ENCODE measurements at places on chromosomes 3 and 15.

DNA sequence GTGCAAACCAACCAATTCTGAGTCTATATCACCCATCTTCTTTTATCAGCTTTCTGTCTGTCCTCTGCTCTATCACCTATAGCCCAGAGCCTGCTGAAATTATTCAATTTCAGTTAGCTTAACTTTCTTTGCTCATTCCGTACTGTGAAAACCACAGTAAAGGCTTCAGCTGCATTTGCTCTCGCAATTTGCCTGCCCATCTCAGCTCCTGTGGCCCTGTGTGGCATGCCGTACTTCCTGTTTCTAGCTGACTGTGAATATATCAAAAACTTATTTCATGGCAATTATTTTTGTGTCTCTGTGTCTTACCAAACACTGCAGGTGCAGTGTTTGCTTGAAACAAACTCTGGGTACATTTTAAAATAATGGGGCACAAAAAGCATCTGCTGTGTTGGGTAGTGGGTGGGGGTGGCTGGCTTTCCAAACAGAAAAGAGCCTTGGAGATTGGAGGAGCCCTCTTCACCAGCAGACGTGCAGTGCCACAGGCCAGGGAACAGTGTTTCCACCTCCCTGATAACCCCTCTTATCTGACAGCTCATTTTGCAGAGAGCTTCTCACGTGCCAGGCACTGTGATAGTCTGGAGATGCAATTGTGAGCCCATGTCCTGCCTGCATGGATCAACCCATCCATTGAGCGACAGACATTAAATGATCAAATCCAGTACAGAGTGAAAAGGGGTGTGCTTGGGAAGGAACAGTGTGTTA is 45.2 kb downstream of the GASK1A start:
- H3K36me3 ChIP-seq: no peaks in the 10 kb centered on the region
- no peaks in the 10 kb centered on the region for H3K27me3 ChIP-seq
- H3K4me1 ChIP-seq: peaks cover 12% of the 10 kb centered on the region
- H3K4me3 ChIP-seq: no peak overlapping the region
- H3K27ac ChIP-seq: no peak overlapping the region

DNA sequence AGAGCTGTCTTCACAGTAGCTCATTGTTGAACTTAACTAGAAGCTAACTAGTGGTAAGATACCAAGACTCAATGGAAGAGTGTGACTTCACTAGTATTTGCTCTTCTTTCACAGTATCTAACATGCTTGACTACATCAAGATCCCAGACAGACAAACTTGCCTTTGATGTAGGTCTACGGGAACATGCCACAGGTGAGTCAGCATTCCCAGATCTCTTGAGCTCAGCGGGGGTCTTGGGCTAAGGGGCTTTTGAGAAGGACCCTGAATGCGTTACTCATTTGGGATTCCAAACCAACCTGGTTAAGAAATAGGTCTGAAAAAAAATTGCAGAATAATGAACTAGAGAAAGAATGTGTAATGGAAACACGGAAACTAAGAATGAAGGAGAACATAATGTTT is 222.4 kb downstream of the RYR3 start:
- H3K27ac ChIP-seq: no peak overlapping the region
- no peaks in the 10 kb centered on the region for H3K4me1 ChIP-seq
- no peak for DNase-seq

GRCh38 chr15:63800241-63800640 is 33.5 kb downstream of the HERC1 start:
- H3K27me3 ChIP-seq: no peaks in the 10 kb centered on the region
- H3K36me3 ChIP-seq: no peaks in the 10 kb centered on the region
- peaks cover 21% of the 10 kb centered on the region for H3K4me1 ChIP-seq
- H3K27ac ChIP-seq: no peak overlapping the region

GRCh38 chr3:24401090-24401810 is 93.4 kb downstream of the THRB start:
- H3K4me3 ChIP-seq: no peak overlapping the region
- DNase-seq: peak; percentile 23
- H3K4me1 ChIP-seq: peaks cover 32% of the 10 kb centered on the region
- no peaks in the 10 kb centered on the region for H3K27me3 ChIP-seq
- peak overlapping the region; percentile 16 for H3K27ac ChIP-seq
- no peaks in the 10 kb centered on the region for H3K36me3 ChIP-seq

DNA sequence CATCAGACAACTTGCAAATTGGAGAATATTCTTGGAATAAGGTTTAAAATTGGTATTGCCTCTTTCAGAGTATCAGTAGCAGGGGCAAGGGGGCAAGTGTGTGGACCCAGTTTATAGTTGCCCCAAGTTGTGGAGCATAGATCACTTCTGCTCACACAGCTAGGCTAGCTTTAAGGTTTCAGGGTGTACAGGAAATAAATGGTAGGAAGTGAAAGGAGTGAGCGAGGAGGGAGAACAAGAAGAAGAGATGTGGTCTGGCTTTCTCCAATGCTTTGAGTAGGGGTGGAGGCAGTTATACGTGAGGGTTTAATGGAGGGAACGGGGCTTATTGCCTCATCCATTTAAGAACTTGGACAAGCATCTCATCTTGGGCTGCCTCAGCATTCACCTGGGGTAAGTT is 290.0 kb upstream of the CFAP20DC start:
- no peak overlapping the region for H3K4me3 ChIP-seq
- H3K4me1 ChIP-seq: no peaks in the 10 kb centered on the region
- no peak for DNase-seq
- H3K27ac ChIP-seq: no peak overlapping the region
- H3K36me3 ChIP-seq: no peaks in the 10 kb centered on the region

- no peaks in the 10 kb centered on the region for H3K4me1 ChIP-seq
- H3K4me3 ChIP-seq: no peak overlapping the region
- no peak for DNase-seq
- no peak overlapping the region for H3K27ac ChIP-seq
Observed at GRCh38 chr3:82494977-82495489, 733.6 kb upstream of the GBE1 start.

DNA sequence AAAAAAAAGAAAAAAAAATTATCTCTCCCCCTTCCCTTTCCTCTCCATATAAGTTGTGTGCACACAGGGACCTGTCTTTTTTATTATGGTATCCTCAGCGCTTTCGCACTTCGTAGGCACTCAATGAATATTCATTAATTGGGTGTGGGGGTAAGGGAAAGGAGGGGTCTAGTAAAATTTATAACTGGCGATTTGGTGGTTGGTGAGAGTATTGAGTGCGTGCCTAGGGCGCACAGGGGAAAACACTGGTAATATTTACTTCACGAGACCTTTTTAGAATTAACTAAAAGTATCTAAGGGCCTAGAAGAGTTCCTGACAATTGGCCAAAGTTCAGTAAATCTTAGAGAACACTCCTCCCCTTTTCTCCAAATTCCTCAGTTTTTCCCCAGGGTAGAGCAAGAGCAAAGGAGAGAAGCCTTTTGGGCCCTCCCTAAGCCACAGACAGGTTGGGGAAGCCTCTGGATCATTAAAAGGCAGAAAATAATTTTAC is 25.7 kb downstream of the TYRO3 start:
- H3K36me3 ChIP-seq: no peaks in the 10 kb centered on the region
- H3K4me3 ChIP-seq: peak overlapping the region; percentile 56

DNA sequence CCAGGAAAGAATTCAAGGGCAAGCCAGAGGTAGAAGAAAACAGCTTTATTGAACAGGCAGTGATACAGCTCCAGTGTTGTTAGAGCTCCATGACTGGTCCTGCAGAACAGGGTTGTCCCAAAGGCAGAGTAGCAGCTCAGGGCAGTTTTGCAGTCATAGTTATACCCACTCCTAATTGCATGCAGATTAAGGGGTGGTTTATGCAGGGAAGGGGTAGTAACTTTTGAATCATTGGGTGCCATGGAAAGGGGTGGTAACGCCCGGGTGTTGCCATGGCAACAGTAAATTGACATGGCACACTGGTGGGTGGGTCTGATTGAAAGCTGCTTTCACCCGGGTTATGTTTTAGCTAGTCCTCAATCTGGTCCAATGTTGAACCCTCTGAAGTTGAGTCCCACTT is 9.7 kb upstream of the RAB6B start:
- H3K4me1 ChIP-seq: no peaks in the 10 kb centered on the region
- no peak overlapping the region for H3K4me3 ChIP-seq
- H3K27ac ChIP-seq: no peak overlapping the region
- H3K27me3 ChIP-seq: no peaks in the 10 kb centered on the region
- no peak for DNase-seq

GRCh38 chr3:18505056-18505455 is 79.9 kb upstream of the SATB1 start:
- no peak for DNase-seq
- no peaks in the 10 kb centered on the region for H3K36me3 ChIP-seq
- H3K27me3 ChIP-seq: no peaks in the 10 kb centered on the region
- H3K4me3 ChIP-seq: no peak overlapping the region

- peaks cover 43% of the 10 kb centered on the region for H3K36me3 ChIP-seq
- no peak overlapping the region for H3K27ac ChIP-seq
- H3K4me1 ChIP-seq: no peaks in the 10 kb centered on the region
- H3K27me3 ChIP-seq: no peaks in the 10 kb centered on the region
Observed at GRCh38 chr3:197706658-197707057, 30.0 kb downstream of the RUBCN start.

DNA sequence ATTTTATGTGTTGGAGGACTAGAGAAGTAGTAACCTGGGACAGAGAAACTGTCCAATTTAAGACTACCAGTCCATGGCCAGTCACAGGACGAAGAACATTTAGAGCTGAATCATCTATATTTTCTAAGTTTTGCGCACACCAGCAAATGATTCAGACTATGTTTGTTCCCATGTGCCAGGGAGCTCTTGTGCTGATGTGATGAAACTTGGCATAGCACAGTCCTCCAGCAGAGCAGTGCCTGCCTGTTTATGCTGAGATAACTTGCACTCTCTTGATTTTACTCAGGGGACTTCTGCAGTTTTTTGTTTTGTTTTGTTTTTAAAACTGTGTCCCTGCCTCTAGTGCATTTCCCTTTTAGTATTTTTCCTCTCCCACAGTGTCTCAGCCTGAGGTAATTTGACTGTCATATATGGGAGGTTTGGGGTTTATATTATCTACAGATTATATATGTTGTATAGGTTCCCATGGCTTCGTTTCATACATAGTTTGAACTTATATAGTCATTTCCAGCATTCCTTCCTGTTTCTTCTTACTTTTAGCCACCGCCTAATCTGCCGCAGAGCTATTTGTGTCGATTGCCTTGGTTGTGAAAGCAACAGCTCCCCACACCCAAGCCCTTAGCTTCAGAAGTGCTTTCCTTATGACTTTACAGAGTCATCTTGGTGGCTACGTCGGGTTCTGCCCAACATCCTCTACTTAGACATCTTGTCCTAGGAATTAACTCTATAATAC is 45.5 kb downstream of the PPM1L start:
- H3K27me3 ChIP-seq: no peaks in the 10 kb centered on the region
- peak overlapping the region; percentile 52 for H3K27ac ChIP-seq
- no peaks in the 10 kb centered on the region for H3K36me3 ChIP-seq
- no peak overlapping the region for H3K4me3 ChIP-seq

- H3K36me3 ChIP-seq: no peaks in the 10 kb centered on the region
- DNase-seq: no peak
- no peaks in the 10 kb centered on the region for H3K4me1 ChIP-seq
- H3K4me3 ChIP-seq: no peak overlapping the region
- no peaks in the 10 kb centered on the region for H3K27me3 ChIP-seq
Observed at GRCh38 chr3:118808723-118809122, 225.9 kb downstream of the IGSF11 start.

DNA sequence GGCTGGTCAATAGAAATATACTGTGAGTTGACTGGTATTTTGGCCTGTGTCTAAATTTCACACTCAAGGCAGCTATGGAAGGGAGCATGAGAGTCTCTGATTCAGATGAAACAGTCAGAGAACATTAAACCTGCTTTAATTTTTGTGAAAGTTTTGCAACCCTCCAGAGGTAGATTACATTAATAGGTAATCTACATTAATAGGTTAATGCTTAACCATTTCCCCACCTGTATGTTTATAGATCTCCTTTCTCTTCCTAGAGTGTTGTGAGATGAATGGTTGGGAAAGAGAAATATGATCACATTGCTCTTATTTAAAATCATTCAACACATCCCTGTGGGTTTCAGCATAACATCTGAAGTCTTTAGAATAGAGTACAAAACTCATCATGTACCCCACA is 586.9 kb upstream of the DPPA4 start:
- H3K27me3 ChIP-seq: no peaks in the 10 kb centered on the region
- no peak overlapping the region for H3K4me3 ChIP-seq
- no peaks in the 10 kb centered on the region for H3K36me3 ChIP-seq
- no peaks in the 10 kb centered on the region for H3K4me1 ChIP-seq
- H3K27ac ChIP-seq: no peak overlapping the region

DNA sequence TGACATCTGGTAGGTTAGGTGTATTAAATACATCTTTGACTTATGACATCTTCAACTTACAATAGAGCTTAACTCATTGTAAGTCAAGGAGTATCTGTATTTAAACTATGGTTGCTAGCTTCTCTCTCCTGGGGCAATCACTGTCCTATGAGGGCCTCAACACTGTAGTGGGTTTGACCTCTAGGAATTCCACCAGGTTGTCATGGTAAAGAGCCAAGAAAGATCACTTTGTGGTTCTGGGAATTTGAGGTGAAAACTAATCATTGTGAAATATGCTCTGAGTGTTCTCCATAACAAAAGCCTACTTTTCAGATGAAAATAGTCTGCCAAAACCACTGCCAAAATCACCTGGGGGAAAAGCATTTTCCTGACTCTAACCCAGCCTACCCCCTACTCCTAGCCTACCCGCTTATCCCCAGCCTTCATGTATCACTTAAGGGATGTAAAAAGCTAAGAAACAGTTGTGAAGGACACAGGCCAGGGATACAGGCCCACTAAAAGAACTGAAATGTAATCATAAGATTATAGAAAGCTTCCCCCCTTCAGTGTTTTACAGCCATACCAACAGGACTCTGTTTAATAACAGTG is 723.8 kb downstream of the MECOM start:
- H3K4me1 ChIP-seq: no peaks in the 10 kb centered on the region
- no peak overlapping the region for H3K4me3 ChIP-seq
- no peaks in the 10 kb centered on the region for H3K27me3 ChIP-seq
- no peak overlapping the region for H3K27ac ChIP-seq
- no peak for DNase-seq
- no peaks in the 10 kb centered on the region for H3K36me3 ChIP-seq

DNA sequence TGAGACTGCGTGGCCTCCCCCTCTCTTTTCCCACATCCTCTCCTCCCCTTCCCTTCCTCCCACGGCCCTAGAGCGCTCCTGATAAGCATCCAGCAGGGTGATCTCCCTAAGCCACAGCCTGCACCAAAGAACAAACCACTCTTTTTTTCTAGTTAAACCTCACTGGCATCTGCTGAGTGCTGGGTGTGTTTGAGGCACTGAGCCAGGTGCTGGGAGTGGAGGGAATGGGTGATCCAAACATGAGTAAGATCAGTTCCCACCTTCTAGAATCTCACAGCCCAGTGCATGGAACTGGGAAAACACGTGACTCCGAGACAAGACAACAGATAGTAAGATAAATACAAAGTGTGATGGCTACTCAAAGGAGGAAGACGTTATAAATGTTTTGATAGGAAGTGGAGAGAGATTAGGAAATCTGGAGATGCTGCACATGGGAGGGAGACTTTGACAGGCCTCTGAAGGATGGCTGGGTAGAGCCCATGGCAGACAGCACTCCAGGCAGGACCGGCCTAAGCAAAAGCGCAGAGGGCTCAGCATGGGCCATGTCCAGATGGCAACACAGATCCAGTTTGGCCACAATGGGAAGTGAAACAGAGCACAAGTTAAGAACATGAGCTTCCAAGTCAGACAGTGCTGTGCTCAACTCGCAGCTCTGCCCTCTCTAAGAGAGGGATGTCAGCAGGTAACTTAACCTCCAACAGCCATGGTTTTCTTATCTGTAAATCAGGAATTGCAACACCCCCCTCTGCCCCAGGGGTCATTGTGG is 55.6 kb downstream of the CCR3 start:
- DNase-seq: no peak
- H3K4me1 ChIP-seq: no peaks in the 10 kb centered on the region
- no peaks in the 10 kb centered on the region for H3K36me3 ChIP-seq
- H3K4me3 ChIP-seq: no peak overlapping the region
- H3K27me3 ChIP-seq: no peaks in the 10 kb centered on the region
- H3K27ac ChIP-seq: no peak overlapping the region

GRCh38 chr3:193452338-193452737 is 73.8 kb upstream of the ATP13A5 start:
- no peaks in the 10 kb centered on the region for H3K4me1 ChIP-seq
- H3K36me3 ChIP-seq: no peaks in the 10 kb centered on the region
- no peak for DNase-seq
- no peak overlapping the region for H3K27ac ChIP-seq
- no peaks in the 10 kb centered on the region for H3K27me3 ChIP-seq

Measured in stomach (tissue), 19 donors.